MCF 10A (cell line): ENCODE measurements at places on chromosomes 2 and 18.

- DNase-seq = no peak
These were observed 31.3 kb downstream of the TMEM177 start for GRCh38 chr2:119710281-119710680.

GRCh38 chr18:13372531-13372951, 154.0 kb downstream of the LDLRAD4 start:
- DNase-seq = no peak

DNA sequence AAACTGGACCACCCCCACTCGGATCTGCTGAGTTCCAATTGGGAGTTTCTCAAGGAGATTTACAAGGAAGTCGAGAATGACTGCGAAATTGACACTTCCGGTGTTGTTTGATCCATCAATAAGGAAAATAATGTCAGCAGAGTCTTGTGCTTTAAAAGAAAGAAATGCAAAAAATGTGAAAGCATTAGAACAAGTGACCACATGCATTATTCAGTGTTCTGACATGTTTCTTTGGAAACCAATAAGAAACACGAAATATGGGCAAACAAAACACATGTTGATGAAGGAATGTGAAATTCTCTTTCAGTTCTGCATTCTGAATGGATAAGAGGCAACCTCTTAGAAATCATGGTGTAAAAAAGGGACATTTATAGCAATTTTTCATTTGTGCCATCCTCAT, 25.9 kb downstream of the COL6A3 start:
- no peak for DNase-seq

GRCh38 chr2:239194731-239195317, 206.0 kb downstream of the HDAC4 start:
- DNase-seq = no peak

DNA sequence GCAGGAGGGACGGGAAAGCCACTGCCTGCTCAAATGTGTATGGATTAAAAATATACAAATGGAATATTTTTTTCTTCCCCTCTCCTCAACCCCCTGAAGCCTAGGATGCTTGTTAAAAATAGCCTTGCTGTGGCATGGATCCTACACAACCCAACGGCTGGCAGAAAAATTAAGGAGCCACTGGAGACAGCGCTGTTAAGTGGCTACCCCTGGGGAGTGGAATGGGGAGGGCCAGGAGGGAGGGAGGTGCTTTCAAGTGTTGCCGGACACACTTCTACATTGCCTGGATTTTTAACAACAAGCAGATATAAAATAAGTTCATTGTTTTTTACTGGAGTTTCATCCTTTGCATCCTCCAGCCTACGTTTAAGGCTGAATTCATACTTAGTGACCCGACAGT, 66.6 kb downstream of the ZBTB7C start:
- DNase-seq = no peak

DNA sequence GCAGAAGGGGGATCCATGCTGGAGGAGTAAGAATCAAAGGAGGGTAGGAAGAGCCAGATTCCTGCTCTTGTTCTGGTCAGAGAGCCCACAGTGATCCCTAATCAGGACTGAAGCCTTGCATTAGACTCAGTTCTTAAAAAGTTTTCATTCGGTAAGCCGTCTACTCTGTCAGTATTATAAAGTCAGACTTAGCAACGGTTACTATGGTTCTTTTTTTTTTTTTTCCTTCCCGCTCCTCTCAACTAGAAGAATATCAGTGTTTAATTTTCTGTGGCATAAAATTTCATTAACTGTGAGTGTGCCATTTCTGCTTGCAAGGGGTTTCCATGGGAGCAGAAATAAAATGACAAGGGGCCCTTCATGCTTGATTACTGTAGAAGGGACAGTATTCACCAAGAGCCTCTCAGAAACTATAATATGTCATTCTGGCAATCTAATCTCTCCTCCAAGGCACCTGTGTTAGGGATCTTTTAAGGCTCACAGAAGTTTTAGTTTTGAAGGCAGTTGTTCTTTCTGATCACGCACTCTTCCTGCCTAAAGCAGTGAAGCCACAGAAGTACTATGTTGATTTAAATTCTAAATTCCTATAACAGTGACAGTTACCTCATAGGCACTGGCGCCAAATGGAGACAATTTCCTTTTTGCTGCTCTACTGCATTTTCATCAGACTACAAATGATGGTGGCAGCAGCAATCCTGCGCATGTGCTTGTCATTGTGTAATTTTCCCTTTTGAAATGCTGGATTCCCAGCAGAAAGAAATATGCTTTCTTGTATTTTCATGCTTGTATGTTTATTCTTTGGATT, 57.0 kb downstream of the OSBPL6 start:
- DNase-seq = no peak

- DNase-seq = no peak
These were observed 137.6 kb downstream of the HDAC4 start for GRCh38 chr2:239263231-239263630.

DNA sequence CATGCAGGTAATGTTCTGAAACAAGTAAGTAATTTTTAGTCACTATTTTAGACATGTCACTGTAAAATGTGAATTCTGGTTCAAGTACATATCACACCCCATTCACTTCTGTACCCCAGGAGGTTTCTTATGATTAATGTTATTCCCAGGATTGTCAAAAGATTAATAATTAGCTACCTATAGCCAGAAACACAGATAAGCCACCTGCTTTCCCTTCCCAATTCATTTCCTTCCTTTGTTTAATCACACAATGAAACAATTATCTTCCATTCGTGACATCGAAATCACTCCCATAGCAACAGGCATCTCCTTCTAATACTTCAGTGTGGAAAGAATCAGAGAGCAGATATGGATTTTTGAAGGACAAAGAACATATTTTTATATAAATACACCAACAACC, 1650.3 kb upstream of the CELF4 start:
- no peak for DNase-seq

DNA sequence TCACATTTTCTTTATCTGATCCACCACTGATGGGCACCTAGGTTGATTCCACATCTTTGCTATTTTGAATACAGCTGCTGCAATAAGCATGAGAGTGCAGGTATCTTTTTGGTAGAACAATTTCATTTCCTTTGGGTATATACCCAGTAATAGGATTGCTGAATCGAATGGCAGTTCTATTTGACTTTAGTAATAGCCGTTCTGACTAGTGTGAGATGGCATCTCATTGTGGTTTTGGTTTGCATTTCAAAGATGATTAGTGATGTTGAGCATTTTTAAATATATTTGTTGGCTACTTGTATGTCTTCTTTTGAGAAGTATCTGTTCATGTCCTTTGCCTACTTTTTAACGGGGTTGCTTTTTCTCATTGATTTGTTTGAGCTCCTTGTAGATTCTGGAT, 72.3 kb downstream of the CCDC138 start:
- DNase-seq = no peak

GRCh38 chr2:240604291-240604938, 17.9 kb downstream of the CAPN10 start:
- no peak for DNase-seq

DNA sequence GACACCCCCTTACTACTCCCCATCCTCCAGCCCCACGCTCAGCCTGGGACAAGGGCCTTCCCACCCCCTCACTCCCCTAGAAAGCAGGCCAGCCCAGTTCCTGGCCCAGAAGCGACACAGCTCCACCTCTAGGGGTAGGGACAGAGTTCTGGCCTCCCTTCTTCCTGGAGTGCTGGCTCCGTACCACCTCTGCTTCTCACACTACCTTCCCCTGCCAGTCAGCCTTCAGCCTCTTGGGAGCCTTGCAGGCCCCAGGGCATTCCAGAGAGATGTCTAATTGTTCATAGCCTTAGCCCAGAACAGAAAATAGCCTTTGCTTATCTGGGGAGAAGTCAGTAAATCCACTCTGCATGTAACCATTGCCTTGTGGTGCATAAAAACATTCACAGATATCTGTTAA, 13.1 kb upstream of the CATIP start:
- no peak for DNase-seq

- DNase-seq = no peak
These were observed 210.7 kb downstream of the MTX2 start for GRCh38 chr2:176479961-176480360.

DNA sequence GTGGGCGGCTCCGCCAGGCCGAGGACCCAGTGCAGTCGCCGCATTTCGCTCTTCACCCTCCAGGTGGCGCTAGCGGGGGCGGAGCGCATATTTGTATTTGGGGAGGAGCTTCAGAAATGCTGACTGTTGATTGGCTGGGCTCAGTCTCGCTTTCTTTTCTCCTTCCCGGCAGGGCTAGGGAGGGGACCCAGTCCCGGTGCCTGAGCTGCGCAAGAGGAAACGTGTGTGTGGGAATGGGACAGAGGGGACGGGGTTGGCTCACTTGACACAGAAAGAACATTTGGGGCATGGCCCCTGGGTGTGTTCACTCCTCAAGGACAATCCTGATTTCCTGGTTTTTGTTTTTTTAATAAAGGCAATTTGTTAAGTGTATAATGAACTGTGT, 20.3 kb upstream of the DNMT3A start:
- peak; percentile 93 for DNase-seq

DNA sequence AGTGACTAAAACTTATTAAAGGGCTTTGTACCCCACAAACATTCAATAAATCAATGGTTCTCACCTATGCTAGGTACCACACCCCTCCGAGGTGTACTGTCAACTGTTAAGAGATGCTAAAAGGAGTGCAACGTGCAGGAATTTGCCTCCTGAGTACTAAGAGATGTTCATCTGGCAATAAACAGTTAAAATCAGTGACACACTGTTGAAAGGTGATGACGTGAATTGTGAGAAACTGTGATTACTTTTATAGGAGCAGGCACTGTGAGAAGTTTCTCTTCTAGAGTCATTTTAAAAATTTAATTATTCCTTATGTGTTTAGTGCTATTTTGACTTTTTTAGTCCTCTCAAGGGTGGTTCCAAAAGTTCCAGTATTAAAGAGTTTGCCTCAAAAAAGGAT, 61.0 kb downstream of the PDE1A start:
- no peak for DNase-seq

DNA sequence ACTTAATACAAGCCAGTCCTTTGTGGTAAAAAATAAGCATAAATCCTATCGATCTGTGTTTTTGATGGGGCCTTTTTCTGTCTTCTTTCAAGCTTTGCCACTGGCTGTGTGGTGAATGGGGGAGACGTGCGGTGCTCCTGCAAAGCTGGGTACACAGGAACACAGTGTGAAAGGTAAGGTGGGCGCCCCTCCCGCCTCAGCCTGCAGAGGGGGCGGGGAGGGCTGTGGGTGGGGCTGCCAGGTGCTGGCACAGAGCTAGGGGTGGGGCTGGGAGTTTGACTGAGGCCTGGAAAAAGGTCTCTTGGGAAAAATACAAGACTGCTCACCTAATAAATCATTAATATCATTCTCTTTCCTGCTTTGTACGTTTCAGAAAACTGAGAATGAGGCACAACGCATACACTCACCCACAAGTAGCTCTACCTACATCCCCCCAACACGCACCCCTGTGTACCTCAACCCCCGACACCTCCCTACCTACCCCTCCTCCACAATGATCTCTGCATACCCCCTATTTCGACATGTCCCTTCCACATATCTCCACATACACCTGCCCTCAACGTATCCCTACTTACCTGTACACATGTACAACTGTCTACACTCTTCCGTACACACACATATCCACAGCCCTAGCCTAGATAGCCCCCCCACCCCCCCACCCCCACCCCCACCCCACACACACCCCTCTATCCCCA, 129.7 kb upstream of the TTC39C start:
- peak; percentile 33 for DNase-seq

DNA sequence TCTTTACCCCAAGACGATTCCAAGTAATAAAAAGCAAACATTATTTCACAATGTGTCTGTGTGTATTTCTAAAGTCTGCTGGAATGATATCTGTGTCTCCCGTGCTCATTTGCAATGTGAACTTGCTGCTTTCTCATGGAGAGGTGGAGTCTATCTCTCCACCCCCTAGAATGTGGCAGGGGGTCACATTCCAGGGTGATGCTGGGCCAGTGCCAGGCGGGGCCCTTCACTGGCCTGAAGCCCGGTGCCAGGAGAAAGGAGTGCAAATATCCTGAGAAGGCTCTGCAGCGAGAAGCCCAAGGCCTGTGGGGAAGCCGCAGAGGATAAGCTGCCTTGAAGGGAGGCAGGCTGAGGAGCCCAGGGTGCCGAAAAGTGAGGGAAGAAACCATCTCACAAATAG, 26.8 kb upstream of the LDLRAD4 start:
- DNase-seq = no peak

DNA sequence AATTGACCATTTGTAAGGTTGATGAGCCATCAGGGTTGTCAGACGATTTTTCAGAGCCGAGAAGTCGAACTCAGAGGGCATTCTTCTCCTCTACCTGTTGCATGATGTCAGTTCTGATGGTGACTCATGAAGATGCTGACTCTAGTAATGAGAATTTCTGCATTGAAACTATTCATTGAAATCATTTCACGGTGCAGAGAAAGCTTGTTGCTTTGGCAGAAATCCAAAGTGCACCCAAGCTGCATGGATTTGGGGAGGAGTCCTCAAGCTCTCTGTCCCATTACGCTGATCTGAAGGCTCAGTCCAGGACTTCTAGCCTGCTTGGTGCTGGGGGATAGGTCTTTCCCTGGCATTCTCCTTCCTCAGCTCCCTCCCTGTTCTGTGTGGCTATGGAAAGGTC, 125.7 kb upstream of the PXDN start:
- peak; percentile 59 for DNase-seq

GRCh38 chr2:20595439-20596192, 55.3 kb downstream of the HS1BP3 start:
- DNase-seq = peak; percentile 72

DNA sequence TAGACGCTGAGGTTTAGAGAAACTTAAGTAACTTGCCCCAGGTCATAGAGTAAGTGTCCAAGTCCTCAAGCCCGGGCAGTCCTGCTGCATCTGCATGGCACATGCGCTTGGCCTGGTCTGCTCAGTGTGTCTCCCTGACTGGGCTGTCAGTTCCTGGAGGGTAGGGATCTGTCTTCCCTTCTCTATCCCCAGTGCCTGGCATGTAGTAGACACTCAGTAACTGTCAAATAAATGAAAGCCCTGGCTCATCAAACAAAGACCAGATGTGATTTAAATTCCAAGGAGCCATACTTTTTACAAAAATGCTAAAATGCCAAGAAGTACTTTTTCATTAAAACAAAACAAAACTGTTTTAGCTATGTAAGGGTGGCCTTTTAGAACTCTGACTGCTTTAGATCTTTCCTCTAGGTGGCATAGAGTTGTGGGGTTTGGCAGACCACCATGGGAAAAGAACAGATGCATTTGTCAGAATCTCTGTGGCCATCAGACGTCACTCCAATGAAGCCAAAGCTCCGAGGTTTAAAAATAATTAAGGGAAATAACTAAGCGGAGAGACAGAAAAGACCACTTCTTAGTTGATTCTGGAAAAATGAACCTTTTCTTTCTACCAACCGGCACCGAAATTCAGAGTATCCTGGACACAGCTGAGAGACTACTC, 34.0 kb downstream of the EPAS1 start:
- peak; percentile 51 for DNase-seq

GRCh38 chr2:106960683-106961161, 74.8 kb upstream of the ST6GAL2 start:
- no peak for DNase-seq

- DNase-seq = no peak
These were observed 26.4 kb upstream of the CYTIP start for GRCh38 chr2:157470321-157470720.
